ENCODE measurements at places on chromosomes 7 and 10.

GRCh38 chr10:131653140-131653539 is 247.7 kb upstream of the PPP2R2D start:
- DNase-seq = no peak

DNA sequence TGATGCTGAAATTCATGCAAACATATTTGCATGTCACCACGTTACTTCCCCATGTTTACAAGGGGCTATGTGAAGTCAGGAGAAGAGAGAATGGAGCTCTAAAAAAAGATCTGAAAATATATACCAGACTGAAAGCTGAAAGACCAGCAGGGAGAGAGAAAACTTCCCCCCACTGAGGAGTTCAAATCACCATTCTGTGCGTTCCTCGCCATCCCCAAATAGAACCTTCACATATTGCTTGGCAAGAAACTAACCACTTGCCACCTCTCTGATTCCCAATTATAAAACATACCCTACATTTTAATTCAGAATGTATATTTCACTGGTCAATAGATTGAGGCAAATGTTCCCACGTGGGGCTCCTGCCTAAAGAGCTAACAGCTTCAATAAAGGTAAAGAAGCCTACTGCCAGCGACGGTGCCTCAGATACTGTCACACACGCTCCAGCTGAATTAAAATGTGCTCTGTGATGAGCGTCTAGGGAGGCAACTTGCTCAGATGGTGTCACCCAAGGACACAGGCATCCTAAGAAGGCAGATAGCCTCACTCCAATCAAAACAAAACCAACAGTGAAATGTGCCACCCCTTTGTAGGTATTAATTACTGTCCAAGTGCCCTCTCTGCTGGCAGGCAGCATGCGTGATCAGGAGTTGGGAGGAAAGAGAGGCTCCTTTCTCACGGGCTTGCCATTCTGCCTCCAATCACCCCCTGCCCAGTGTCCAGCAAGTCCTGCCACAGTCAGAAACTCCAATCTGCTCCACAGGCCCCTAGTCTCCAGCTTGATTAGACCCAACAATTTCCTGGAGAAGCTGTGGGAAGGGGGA is 298.2 kb downstream of the GRID1 start:
- DNase-seq = no peak

DNA sequence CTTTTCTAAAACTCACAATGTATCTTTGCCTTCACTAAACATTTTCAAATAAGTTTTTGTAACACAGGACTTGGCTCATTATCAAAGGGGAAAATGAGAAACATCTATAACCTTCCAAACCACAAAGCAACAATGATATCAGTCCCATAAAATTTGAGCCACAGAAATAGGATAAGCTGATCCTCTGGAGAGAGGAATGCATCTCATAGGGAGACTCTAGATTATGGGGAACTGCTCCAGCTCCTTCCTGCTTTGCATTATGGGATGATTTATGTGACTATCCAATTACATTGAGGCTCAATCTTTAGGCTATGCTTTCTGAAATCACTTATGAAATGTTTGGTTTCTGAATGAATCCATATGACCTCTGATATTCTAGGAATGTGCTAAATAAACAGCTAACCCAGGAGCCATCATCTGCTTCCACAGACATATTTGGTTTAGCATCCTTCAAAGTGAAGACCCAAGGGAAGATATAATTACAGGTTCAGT is 70.4 kb downstream of the CUBN start:
- no peak for DNase-seq

DNA sequence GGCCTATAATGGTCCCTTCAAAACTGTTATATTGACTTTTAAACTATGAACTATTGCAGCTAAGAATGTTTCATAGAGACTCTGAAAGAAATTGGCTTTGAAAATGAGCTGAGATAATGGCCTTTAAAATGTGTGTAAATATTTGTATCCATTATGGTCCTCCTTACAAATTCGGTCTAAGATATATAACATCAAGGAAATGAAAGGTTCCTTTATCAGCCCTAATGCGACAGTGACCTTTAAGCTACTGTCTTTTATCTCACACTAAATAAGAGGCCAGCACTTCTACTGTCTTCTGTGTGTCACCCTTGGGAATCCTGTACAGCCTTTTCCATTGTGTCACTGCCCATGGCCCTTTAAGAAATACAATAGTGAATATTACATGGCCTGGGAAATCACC is 19.5 kb downstream of the COL28A1 start:
- DNase-seq = no peak

- no peak for DNase-seq
Observed at GRCh38 chr10:86234541-86235270, 131.9 kb downstream of the GRID1 start.

DNA sequence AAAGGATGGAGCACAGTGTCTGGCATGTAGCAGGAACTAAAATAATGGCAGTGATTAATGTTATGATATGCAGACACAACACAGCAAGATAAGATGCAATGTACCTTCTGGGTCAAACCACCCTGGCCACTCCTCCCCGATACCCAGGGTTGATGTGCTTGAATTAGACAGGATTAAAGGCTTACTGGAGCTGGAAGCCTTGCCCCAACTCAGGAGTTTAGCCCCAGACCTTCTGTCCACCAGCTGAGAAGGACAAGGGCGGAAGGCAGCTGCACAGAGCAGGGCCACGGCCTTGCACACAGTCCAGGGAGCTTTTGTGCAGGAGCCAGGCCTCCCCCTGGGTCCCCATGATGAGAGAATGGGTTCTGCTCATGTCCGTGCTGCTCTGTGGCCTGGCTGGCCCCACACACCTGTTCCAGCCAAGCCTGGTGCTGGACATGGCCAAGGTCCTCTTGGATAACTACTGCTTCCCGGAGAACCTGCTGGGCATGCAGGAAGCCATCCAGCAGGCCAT is at the start of gene RBP3:
RBP3 (plus strand) TSS at position 226 of the 514 bp plus-strand sequence; CDS start at position 348, 122 bp downstream.
- no peak for DNase-seq

DNA sequence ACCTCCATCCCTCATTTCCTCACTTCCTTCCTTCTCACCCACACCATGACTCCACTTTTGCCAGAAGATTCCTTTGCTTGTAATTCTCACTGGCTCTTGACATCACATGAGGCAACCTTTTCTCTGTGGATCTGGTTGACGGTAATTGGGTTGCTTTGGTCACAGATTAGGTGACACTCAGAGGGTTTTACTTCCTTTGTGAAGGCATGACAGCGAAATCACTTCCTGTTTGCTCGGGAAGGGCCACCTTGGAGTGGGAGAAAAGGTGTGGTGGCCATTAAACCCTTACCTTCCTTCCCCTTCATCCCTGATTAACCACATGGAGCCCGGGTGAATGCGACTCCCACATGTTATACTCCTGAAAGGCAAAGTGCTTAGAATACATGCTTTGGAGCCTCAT is 30.2 kb downstream of the CUZD1 start:
- no peak for DNase-seq

- peak; percentile 22 for DNase-seq
Observed at GRCh38 chr7:87875151-87876039, 765 bp downstream of the SLC25A40 start.

DNA sequence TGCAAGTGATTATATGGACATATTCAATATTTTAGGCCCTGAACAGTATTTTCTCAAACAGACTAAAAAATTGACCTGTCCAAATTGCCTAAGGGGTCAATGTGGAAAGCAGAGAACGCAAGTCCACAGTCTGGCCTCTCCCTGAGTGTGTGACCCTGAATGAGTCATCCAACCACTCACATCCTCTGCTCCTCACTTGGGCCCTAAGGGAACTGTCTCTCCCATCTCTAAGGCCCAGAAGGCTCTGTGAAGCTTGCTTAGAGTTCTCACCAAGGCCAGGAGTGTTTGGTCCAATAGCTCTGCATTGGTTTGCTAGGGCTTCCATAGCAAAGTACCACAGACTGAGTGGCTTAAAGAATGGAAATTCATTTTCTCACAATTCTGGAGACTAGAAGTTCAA is 155.1 kb downstream of the LSM5 start:
- no peak for DNase-seq

- no peak for DNase-seq
Observed at GRCh38 chr7:121027761-121028669, 39.5 kb downstream of the CPED1 start.

DNA sequence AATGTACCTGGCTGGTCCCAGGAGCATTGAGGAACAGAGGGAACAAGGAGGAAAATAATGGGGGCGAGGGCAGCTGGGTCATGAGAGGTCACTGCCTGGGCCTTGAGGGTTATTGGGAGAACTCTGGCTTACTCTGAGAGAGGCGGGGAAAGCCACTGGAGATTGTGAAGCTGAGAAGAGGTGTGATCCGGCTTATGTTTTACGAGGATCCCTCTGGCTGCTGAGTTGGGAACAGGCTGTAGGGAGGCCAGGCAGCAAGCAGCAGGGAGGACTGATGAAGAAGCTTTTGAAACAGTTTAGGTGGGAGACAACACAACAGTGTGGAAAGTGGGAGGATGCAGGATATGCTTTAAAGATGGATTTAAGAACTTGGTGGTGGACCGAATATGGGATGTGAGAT is 87.3 kb downstream of the FANK1 start:
- no peak for DNase-seq

Data from naive thymus-derived CD4-positive, alpha-beta T cell (primary cell).